Lung microvascular endothelial cell (primary cell): ENCODE measurements at places on chromosomes 11 and 22. TPM values are rescaled to one million over a fixed set of nuclear protein-coding genes. Genes with fewer than 3 reads are reported as not detected.

DNA sequence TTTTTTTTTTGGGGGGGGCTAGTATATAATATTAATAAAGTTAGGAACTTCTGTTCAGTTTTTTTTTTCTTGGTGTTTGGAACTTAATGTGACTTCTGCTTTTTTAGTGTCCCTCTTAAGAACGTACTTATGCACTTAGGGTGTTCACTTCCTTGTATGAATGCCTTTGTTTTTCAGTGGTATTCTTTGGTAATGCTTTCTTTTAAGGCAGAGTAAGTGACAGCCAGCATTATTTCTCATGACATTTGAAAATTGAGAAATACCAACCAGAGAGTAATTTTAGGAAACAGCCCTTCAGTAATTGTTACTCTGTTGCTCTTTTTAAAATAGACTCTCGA lies 2.4 kb downstream of the GRK3 start:
- no peak for DNase-seq

DNA sequence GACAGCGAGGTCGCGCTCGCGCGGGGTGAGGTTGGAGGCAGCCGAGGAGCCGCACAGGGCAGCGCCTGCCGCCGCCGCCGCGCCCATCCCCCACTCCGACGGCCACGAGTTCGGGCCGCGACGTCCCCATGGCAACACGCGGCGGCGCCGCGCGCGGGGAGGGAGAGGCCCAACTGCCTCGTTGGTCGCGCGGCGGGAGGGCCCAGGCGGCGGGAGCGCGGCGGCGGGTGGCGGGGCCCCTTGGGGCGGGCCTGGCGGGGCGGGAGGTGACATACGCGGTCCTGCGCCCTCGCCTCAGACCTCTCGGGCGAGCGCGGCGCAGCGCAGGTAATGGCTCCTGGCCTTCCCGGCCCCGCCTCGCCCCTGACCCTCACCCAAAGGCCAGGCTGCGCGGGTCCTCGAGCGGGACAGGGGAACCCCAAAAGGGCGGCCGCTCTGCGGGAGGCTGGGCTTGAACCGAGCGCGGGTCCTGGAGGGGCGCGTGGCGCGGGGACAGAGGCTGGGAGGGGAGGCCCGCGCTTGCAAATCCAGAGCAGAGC lies at the start of gene DEUP1:
Gene DEUP1, plus strand, starts transcription at position 297 of the 539 bp plus-strand sequence. CDS start 1,518 bp downstream, outside the sequence.
- DNase-seq, result no peak

- DNase-seq, result no peak
Observed at GRCh38 chr11:116185551-116185950, 587.2 kb downstream of the BUD13 start.

DNA sequence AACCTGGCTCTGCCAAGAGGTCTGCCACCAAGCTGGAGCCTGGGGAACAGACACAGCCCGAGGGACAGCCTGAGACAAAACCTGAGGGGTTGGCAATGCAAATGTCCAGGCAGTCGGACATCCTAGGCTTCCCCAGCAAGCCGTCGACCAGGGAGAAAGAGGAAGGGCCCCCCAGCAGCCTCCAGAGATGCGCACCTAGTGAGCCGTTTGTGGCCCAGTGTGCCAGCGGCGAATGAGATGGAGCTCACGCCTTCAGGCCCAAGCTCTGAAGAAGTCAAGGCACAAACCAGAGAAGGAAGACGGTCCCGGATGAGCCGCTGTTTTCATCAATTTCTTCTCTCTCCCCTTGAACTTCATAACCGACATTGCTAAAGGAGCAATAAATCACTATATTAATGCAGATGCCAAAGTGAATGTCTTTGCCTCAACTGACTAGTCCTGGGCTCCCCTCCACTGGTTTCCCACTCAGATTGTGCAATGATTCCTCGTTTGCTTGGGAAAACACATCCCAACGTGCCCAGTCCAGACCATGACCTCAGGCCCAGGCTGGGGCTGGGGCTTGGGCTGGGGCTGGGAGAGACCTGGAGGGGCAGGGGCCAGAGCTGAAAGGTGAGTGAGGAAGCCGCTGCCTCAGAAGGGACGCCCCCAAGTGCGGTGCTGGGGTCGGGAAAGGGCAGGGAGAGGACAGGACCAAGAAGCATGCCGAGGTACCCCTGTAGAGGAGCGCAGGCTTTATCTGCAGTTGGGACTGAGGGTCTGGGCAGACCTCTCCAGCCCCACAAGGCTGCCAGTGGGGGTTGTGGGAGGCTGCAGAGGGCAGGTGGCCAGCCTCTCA lies 3.5 kb upstream of the DGCR2 start:
- DNase-seq, result no peak

DNA sequence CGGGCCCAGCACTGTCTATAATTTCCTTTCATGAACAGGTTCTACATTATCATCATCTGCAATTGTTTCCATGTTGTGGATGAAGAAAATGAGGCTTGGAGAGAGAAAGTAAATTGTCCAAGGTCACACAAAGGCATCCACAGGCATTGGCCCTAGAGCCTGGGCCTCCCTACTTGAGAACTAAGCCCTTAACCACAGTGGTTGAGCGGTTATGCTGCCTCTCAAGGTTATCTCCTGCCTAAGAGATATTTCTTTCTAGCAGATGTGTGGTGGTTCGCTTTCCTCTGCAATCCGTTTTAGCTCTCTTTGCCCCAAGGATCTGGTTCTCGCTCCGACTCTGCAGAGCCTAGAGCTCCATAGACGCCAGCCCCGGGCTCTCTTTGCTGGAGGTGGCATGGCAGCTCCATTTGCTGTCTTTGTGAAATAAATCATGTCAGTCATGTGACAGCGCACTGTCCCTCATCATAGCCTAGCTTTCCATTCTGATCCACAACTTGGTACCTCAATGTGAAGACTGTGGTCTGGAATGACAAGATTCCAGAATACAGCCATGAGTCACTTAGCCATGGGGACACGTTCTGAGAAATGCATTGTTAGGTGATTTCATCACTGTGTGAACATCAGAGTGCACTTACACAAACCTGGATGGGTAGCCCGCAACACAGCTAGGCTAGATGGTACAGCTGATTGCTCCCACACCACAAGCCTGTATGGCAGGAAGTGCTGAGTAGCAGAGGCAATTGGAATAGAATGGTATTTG lies 27.2 kb downstream of the RPS6KA4 start:
- no peak for DNase-seq

DNA sequence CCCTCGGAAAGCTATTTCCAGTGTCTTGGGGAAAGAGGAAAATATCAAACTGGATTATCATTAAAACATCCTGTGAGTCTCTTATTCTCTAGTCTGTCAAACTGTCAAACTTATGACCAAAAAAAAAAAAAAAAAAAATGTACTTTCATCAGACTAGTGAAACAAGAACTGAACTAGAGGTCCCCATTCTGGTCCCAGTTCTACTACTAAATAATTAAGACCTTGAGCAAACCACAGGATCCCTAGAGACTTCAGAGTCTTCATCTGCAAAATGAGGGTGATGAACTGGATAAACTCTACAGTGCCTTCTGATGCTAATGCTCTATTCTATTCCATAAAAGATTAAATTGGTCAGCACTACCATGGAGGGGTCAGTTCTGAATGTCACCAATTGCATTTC lies 105.8 kb downstream of the SERGEF start:
- DNase-seq, result no peak

The CYTH4 gene
- under 0.01 TPM in 1 of 2 replicates, not detected in the other for total RNA-seq

The TPH1 gene
- under 0.01 TPM in 1 of 2 replicates, not detected in the other for total RNA-seq

The FOLR2 gene
- not detected in 2 replicates for total RNA-seq
